NCI-H1694 treated with DMSO at 0.1 percent for 48 hours (cell line): ENCODE measurements at places on chromosomes 12 and 14.

- DNase-seq: no peak
These were observed 1.6 kb downstream of the AEBP2 start for GRCh38 chr12:19440916-19441315.

DNA sequence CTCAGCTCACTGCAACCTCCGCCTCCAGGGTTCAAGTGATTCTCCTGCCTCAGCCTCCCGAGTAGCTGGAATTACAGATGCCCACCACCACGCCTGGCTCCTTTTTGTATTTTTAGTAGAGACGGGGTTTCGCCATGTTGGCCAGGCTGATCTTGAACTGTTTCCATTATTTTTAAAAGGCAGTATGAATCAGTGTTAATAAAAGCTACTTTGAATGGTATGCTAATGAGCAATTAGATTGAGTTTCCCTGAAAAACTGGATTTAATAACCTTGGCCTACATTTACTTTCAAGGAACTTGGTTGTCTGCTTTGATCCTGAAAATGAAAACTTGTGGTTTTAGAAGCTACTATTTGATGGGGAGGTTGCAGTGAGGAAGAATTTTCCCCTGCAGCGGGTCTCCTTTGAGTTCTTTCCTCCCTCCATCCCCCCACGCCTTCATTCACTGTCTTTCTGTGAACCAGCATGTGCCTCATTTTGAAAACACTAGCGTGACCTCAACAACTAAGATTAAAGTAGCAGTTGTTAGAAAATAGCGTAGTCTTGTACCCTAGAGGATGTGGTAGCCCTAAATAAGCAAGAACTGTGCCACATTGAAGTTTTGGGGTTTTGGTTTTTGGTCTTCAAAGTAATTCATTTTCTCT lies 17.8 kb upstream of the RPS6KA5 start:
- DNase-seq: no peak

GRCh38 chr12:16881986-16882570 lies 276.1 kb upstream of the LMO3 start:
- peak; percentile 80 for DNase-seq

DNA sequence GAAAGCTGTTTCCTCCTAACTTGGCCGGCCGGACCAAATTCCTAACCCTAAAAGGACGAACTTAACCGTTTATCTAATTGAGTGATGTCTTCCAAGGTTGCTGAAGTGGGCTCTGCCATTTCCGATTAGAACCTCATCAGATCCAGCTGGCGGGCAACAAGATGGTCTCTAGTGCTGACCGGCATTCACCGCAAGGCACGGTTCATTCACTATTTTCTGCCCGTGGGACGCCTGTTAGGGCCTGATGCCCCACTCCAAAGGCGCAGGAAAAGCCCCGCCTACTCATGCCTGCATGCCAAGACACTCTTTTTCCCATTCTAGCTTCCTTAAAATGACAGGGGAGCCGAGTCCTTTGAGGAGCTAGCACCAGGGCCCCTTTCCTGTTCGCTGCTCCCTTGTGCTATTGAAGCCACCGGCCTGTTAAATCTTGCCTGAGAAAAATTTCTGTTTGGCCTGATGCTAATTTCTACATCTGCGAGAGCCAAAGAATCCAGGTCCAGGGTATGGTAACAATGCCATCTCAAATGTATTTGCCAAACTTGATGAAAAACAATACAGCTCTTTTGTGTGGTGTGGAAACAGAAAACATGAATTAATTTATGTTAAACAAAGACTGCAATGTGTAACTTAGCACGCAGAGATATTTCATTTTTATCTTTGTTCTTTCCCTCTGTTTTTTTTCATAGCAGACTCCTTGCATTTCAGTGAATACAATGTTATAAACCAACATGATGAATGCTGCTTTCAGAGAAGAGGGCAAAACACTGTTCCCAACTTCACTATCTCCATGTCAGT lies 1071.2 kb upstream of the USP15 start:
- DNase-seq: no peak

GRCh38 chr12:95004610-95005009 lies 1.1 kb upstream of the NDUFA12 start:
- no peak for DNase-seq

- no peak for DNase-seq
These were observed 441.4 kb downstream of the AEBP2 start for GRCh38 chr12:19880721-19881120.

DNA sequence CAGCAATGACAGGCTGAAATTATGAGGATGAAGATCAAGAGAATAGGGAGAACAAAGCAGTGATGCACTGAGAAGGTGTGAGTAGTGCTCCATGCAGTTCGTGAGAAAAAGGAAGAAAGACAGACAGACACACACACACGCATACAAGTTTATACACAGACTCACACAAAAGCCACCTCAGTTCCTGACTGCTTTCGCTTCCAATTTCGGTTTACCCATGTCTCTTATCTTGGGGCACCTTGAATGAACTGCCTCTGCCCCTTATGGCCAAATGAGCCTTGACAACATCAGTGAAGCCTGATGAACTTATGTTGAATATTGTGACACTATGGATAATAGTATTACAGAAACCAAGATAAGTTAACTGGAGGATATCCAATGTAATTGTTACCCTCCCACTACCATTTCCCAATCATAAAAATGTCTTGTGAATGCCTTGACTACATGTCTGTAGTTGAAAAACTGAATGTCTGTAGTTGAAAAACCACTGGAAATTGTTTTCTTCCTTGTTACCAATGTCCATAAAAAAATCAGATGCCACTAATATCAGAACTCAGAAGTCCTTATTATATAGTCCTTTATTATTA lies 380.4 kb upstream of the DDHD1 start:
- no peak for DNase-seq

GRCh38 chr14:50308363-50308915 lies 3.6 kb downstream of the L2HGDH start:
- DNase-seq: no peak

DNA sequence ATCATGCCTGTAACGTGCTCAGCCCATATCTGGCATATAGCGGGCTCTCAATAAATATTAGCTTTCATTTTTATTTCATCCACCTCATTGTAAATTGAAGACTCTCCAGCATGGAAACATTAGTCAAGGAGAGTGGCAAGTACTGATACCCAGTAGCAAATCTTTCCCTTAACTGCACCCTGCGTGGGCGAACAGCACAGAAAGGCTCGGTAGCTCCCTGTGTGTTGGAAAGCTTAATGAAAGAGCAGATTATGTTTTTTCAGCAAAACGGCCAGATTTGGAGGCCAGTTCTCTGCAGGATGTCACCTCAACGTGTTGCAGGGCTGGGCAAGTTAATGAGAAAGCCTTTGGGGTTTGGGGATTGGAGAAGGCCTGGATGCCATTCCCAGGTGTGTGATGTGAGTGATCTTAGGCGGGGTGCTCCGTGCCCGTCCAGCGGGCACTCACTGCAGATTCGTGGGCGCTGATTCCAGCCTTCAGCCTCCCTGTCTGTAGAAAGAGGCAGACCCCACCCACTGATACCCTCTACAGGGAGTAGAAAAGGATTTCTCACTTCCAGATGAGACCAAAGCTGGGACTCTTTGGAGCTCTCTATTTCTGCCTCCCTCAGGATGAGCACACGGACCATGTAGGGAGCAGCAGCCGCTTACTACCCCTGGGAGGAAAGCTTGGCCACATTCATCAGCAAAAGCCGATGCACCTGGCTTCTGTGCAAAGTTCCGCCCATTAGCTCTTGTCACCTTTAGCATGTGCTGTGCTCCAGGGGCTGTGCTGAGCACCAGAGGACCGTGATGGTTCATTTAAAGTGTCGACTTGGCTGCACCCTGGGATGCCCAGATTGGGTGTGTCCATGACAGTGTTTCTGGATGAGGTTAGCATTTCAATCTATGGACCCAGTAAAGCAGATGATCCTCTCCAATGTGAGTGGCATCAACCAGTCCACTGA lies 29.1 kb downstream of the C14orf132 start:
- DNase-seq: no peak

- no peak for DNase-seq
These were observed 18.7 kb downstream of the GRIN2B start for GRCh38 chr12:13962699-13963098.

DNA sequence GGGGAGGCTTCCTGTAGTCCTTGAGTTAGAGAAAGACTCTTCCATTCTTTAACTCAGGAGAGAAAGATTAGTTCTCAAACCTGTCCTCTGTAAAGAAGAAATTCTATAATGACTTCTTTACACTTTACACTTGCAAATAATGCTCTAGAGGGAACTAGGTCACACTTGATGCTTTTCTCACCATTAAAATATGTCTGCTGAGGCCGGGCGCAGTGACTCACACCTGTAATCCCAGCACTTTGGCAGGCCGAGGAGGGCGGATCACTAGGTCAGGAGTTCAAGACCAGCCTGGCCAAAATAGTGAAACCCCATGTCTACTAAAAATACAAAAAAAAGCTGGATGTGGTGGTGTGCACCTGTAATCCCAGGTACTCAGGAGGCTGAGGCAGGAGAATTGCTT lies 6.3 kb downstream of the NTN4 start:
- DNase-seq: no peak

GRCh38 chr12:62268956-62269355 lies 8.8 kb downstream of the USP15 start:
- no peak for DNase-seq

DNA sequence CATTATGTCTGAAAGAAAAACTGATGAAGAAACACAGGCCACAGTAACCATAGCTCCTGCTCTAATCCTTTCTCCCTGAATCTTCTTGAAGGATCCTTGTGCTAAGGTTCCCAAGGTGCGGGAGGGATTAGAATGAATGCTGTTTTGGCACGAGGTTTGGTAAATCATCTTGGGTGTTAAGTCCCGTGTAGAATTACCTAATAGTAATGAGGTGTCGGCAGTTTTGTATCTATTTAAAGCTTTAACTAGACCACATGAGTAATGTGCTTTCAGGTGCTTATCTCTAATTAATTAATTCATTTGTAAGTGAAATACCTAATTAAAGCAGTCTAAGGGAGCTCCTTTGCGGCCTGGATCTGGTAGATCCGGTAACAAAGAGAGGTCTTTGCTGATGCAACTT lies 53.9 kb downstream of the GNG2 start:
- DNase-seq: no peak

GRCh38 chr12:67991158-67991557 lies 1.9 kb downstream of the IFNG-AS1 start:
- DNase-seq: no peak

DNA sequence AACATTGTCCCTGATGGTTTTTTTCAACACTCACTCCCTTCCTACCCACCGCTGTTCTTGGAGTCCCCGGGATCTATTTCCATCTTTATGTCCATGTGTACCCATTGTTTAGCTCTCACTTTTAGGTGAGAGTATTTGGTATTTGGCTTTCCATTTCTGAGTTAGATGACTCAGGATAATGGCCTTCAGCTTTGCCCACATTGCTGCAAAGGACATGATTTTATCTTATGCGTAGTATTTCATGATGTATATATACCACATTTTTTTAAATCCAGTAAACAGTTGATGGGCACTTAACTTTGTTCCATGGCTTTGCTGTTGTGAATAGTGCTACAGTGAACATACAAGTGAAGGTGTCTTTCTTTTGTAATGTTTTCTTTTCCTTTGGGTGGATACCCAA lies 123.5 kb upstream of the KITLG start:
- DNase-seq: no peak

DNA sequence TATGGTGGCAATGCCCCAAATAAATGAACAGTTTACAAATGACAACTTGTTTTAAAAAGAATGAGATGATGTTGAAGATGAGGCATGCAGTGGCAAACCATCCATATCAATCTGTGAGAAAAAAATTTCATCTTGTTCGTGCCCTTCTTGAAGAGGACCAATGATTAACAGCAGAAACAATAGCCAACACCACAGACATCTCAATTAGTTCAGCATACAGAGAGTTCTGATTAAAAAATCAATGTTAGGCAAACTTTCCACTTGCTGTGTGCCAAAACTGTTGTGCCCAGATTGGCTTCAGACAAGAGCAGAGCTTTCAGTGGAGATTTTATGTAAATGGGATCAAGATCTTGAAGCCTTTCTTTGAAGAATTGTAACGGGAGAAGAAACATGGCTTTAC lies 329.9 kb downstream of the BMP4 start:
- no peak for DNase-seq

GRCh38 chr12:109359131-109359690 lies 11.5 kb downstream of the MYO1H start:
- DNase-seq: no peak

GRCh38 chr14:82046512-82047226 lies 513.0 kb upstream of the SEL1L start:
- no peak for DNase-seq
